ENCODE measurements at places on chromosomes 16 and 17.

DNA sequence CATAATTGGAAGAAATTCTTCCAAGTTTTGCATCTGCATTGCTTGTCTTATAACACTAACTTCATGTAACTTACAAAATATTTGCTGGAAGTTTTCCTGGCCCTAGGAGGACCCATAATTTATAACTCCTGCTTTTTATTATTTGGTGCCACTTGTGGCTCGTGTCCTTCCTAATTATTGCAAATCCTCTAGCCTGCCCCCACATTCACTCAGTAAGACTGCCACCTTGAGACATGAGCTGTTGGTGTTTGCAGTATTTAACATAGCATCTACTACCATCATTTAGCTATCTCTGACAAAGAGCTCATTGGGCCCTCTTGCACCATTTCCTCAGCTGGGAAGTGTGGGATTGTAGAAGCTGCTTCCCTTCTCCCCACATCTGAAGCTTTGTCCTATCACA is 49.5 kb downstream of the FTO start:
- no peak overlapping the region for H3K4me3 ChIP-seq
- peaks cover 13% of the 10 kb centered on the region for H3K4me1 ChIP-seq
- H3K27ac ChIP-seq: no peak overlapping the region
- no peaks in the 10 kb centered on the region for H3K27me3 ChIP-seq
- DNase-seq: no peak

GRCh38 chr17:7613769-7614424 is 800 bp downstream of the FXR2 start:
- H3K27me3 ChIP-seq: no peaks in the 10 kb centered on the region
- peaks cover 38% of the 10 kb centered on the region for H3K4me1 ChIP-seq
- H3K27ac ChIP-seq: peak overlapping the region; percentile 82
- H3K36me3 ChIP-seq: peaks cover 24% of the 10 kb centered on the region

DNA sequence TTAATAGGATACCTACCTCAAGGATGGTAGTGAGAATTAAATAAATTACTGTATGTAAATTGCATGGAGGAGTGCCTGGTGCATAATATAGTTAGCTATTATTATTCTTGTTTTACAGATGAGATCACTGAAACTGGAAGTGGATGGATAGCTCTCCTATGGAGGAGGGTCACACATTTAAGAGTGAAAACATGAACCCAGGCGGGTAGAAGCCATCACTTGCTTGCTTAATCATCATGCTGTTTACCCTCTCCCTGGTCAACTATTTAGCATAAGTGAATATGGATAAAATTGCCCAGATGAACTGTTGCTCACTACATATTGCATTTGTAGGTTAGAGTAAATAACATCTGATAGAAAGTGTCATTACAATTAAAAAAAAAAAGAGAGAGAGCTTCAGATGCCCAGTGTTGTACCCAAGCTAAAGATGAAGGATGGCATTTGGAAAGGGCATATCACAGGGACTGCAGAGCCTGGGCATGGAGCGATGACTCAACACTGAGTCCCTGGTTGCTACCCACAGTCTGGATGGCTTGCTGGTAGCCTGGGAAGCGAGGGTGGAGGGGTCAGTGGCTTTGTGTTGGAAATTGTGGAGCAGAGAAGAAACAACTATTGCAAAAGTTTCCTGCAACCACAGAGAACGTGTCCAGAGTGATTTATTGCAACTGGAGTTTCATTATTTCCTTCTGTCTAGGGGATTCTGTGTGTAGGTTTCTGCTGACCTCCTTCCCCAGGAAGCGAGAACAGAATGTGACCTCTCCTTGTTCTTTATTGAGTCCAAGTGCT is 414.4 kb downstream of the SHISA9 start:
- no peak overlapping the region for H3K4me3 ChIP-seq
- no peak for DNase-seq
- peaks cover 8% of the 10 kb centered on the region for H3K4me1 ChIP-seq
- H3K27me3 ChIP-seq: peaks cover 10% of the 10 kb centered on the region
- no peak overlapping the region for H3K27ac ChIP-seq

DNA sequence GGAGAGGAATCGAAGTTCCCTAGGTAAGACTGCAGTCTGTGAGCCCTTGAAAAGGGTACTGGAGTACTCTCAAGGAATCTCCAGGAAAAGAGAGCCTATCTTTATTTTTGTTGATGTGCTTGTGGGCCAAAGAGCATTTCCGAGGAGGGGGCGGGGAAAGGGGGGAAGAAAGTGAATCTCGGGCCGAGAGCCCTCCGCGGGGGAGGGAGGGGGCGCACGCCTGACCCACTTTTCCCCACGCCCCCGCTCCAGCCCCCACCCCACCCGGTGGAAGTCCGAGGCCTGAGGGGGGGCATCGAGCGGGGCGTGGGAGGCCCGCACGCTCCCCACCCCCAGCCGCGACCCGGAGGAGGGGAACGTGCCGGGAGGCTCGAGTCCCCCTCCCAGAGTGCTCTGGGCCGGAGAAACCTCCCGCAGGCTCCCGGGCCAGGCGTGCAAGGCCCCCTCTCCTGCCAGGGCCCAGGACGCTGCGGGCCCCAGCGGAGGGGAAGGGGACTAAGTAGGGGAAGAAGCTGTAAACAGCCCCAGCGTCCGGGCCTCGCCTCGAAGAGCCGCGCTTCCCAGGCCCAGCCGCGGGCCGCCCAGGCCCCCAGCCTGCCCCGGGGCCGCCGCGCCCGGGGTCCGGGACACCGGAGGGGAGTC is 444 bp downstream of the HELZ start:
- peaks cover 10% of the 10 kb centered on the region for H3K36me3 ChIP-seq
- H3K27ac ChIP-seq: peak overlapping the region; percentile 85
- DNase-seq: no peak
- peaks cover 43% of the 10 kb centered on the region for H3K4me1 ChIP-seq
- no peaks in the 10 kb centered on the region for H3K27me3 ChIP-seq
- H3K4me3 ChIP-seq: peak overlapping the region; percentile 90

DNA sequence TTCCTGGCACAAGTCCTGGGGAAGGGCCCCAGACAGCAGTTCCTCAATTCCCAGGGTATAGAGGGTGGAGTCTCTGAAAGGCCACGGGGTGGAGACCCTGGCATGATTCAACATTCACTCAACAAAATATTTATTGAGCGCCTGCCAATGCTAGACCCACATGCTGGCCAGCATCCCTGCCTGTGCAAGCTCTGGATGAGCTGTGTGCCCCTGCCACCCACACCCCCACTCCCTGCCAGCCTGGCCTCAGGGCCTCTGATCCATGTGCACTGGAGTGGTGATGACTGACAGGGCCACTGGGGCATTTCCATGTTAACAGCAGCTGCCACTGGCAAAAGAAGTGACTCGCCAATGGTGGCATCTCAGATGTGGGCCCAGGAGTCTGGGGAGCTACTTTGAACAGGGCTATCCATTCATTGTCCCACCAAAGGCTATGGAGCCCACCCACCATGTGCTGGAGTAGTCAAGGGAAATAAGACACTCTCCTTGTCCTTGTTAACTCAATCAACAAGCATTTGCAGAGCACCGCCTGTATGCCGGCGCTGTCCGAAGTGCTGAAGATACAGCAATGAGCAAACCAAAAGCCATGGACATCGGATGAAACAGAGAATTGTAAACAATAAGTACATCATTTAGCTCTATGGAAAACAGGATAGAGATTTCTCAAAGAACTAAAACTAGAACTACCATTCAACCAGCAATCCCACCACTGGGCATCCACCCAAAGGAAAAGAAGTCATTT is 3.0 kb upstream of the PRSS22 start:
- H3K4me3 ChIP-seq: no peak overlapping the region
- H3K27ac ChIP-seq: no peak overlapping the region
- no peak for DNase-seq
- no peaks in the 10 kb centered on the region for H3K36me3 ChIP-seq

DNA sequence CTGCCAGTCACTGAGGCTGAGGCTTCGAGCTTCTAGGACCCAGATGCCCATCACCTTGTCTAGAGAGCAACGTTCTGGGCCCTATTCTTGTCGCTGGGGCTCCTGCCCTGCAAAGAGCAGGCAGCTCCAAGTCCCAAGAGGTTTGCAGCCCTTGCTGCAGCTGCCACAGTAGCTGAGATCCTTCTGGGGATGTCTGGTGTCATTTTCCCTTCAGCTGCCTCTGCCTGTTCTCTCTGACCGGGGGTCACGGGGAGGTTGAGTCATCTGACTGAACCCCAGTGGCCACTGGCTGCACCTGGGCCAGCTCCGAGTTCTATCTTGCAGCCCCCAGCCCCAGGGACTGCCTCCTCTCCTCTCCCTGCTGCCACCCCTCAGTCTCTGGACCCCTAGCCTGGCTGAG is 4.9 kb downstream of the WSCD1 start:
- DNase-seq: no peak
- H3K36me3 ChIP-seq: no peaks in the 10 kb centered on the region
- H3K4me3 ChIP-seq: no peak overlapping the region
- H3K4me1 ChIP-seq: no peaks in the 10 kb centered on the region
- H3K27ac ChIP-seq: no peak overlapping the region

DNA sequence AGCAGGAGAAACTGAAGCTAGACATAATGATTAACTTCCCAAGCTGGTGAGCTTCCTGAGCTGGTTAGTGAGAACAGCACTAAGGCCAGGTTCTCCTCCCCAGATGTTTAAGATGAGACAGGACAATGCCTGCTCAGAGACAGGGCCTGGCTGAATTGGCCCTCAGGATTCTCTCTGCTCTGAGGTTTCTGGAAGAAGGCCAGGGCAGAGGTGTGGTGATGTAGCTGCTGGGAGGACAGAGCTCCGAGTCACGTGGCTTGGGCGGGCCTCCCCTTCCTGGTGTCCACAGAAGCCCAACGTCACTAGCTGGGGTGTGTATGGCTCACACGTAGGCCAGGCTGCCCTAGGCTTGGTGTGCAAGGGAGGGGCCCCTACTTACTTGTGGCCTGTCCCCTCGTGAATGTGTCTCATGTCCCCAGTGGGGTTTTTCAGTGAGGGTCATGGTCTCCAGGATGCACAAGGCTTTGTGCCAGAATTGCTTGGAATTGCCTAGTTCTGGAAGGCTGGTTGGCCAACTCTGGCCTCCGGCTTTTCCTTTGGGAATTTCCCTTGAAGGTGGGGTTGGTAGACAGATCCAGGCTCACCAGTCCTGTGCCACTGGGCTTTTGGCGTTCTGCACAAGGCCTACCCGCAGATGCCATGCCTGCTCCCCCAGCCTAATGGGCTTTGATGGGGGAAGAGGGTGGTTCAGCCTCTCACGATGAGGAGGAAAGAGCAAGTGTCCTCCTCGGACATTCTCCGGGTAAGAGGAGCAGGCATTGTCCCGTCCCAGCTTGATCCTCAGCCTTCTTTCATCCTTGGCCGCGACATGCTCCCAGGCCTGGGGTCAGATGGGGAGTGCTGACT is 3.4 kb downstream of the NOD2 start:
- H3K4me3 ChIP-seq: no peak overlapping the region
- H3K27me3 ChIP-seq: peaks cover 11% of the 10 kb centered on the region
- no peaks in the 10 kb centered on the region for H3K36me3 ChIP-seq

- H3K27me3 ChIP-seq: no peaks in the 10 kb centered on the region
- no peak overlapping the region for H3K27ac ChIP-seq
- DNase-seq: no peak
- no peaks in the 10 kb centered on the region for H3K36me3 ChIP-seq
Measured at GRCh38 chr16:76237471-76237870, 39.7 kb upstream of the CNTNAP4 start.

- H3K27me3 ChIP-seq: no peaks in the 10 kb centered on the region
- H3K4me1 ChIP-seq: peaks cover 9% of the 10 kb centered on the region
- peaks cover 34% of the 10 kb centered on the region for H3K36me3 ChIP-seq
- H3K4me3 ChIP-seq: no peak overlapping the region
- DNase-seq: no peak
Measured at GRCh38 chr17:35683591-35683990, 47.8 kb upstream of the RASL10B start.

DNA sequence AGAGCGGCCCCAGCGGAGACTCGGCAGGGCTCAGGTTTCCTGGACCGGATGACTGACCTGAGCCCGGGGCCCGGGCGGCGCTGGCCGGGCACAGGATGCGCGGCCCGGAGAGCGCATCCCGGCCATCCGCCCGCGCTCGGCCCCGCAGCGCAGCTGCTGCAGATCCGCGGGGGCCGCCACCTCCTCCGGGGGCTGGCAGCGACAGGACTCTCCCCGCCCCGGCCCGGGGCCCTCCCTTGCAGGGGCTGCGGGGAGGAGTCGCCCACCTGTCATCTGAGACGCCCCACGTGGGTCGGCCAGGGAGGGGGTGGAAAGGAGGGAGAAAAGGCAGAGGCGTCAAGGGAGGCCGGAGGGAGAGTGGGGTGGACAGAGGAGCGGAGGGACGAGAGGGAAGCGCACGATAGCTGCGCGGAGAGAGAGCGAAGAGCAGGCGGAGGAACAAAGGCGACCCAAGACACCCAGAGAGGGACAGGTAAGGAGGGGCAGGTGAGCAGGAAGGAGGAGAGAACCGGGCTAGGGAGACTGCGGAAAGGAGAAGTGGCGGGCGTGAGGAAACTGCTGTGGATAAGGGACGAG is 471 bp upstream of the PRKAR1A start:
- peaks cover 49% of the 10 kb centered on the region for H3K4me1 ChIP-seq
- peaks cover 27% of the 10 kb centered on the region for H3K36me3 ChIP-seq
- peak overlapping the region; percentile 92 for H3K4me3 ChIP-seq
- DNase-seq: peak; percentile 77
- peak overlapping the region; percentile 96 for H3K27ac ChIP-seq
- no peaks in the 10 kb centered on the region for H3K27me3 ChIP-seq

- H3K27me3 ChIP-seq: no peaks in the 10 kb centered on the region
- H3K4me1 ChIP-seq: peaks cover 27% of the 10 kb centered on the region
- DNase-seq: no peak
- H3K27ac ChIP-seq: no peak overlapping the region
Measured at GRCh38 chr16:84764970-84765369, 54.8 kb upstream of the CRISPLD2 start.

GRCh38 chr16:2044541-2044940 is 3.1 kb downstream of the NTHL1 start:
- no peaks in the 10 kb centered on the region for H3K27me3 ChIP-seq
- no peak overlapping the region for H3K4me3 ChIP-seq
- no peak for DNase-seq

DNA sequence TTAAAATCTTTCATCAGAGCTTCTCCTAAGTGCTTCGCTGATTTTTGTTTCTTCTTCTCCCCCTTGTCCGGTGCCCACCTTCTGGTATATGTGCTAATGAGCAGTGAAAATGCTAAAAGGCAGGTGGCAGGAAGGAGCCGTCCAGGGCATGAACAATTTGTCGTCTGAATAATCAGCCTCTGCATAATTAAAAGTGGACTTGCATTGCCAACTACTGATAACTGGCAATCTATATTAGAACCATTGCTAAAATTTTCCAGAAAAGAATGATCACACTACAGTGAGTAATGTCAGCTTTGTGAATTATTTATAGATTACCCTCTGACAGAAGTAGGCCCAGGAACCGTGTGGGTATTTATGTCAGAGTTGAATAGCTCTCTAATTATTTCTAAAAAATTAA is 28.1 kb downstream of the SERPINF1 start:
- no peaks in the 10 kb centered on the region for H3K27me3 ChIP-seq
- no peak overlapping the region for H3K27ac ChIP-seq
- H3K36me3 ChIP-seq: no peaks in the 10 kb centered on the region
- no peak for DNase-seq
- peaks cover 4% of the 10 kb centered on the region for H3K4me1 ChIP-seq

DNA sequence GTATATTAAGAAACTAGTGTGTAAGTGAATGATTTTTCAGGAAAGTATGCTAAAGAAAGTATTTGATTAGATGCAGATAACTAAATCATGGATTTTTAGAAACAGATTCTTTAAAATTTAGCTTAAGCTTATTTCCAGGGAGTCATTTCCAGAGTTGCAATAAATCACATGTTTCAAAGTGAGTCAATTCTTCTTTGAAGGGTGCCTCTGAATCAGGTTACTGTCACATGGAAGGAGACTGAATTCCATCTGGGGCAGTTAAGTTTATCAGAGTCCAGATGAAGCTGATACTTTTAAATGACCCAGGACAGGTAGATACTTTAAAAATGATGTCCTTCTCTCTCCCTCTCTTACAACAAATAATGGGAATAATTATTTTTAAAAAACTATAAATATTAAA is 5.0 kb downstream of the MFSD11 start:
- H3K27ac ChIP-seq: no peak overlapping the region
- H3K4me1 ChIP-seq: peaks cover 31% of the 10 kb centered on the region
- H3K4me3 ChIP-seq: no peak overlapping the region

Measured in activated naive CD8-positive, alpha-beta T cell treated with anti-CD3 and anti-CD28 coated beads for 36 hours (primary cell).